ENCODE measurements at places on chromosomes 12 and 14.

DNA sequence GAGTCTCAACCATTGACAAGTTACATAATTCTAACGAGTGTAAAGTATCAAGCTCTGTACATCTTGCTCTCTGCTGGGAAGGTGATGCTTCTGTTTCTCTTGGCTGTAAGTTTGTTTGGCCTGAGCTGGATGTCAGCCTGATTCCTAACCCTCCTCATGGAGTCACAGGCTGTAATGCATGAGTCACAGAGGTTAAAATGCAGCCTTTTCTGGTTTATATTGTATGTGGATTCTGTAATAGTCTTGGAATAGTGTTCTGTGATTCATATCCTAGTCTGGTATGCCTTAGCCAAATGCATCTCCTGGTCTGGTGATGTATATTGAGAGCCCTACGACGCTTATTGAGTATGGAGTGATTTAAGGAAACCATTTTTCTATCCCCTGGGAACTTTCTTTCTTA is 104.5 kb upstream of the FRMD6 start:
- DNase-seq, result peak; percentile 89

DNA sequence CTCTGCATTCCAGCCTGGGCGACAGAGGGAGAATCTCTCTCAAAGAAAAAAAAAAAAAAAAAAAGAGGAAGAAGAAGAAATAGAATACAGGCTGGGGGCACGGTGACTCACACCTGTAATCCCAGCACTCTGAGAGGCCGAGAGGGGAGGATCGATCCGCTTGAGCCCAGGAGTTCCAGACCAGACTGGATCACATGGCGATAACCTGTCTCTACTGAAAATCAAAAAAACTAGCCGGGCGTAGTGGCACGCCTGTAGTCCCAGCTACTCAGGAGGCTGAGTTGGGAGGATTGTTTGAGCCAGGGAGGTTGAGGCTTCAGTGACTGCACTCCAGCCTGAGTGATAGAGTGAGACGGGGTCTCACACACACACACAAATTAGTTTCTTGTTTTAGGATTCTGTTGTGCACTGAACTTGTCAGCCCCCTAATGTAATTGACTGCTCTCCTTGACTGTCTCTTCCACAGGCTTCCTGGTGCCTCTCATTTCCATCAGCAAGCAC is 963 bp upstream of the TINF2 start:
- no peak for DNase-seq

DNA sequence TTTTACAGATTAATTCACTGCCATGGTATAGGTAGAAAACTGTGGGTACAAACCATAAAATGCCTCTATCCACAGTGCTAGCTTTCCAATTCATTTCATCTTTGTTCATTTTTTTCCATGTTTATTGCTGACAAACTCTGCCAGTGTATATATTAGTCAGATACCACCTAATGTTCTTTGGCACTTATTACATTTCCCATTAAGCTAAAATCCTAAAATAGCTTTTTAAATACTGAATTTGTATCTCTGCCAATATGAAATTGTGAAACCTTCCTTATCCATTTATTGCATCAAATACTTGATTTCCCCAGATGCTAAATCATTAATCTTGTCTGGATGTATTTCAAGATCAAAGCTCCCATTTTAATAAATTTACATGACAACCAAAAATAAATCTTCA is 150.1 kb upstream of the FSCB start:
- DNase-seq, result no peak

- DNase-seq, result no peak
These were observed 2.2 kb downstream of the NCKAP5L start for GRCh38 chr12:49825971-49826421.

- no peak for DNase-seq
These were observed 24.9 kb downstream of the TCP11L2 start for GRCh38 chr12:106327309-106327869.

DNA sequence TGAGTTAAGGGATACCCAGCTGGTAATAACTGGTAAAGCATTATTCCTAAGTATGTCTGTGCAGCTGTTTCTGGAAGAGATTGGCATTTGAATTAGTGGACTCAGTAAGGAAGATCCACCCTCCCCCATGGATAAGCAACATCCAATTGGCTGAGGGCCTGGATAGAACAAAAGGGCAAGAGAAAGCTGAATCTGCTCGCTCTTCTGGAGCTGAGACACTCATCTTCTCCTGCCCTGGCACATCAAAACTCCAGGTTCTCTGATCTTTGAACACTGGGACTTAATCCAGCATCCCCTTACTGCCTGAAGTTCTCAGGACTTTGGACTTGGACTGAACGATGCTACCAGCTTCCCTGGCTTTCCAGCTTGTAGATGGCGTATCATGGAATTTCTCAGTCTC is 63.1 kb upstream of the CNOT2 start:
- no peak for DNase-seq

GRCh38 chr14:86799244-86799647 is 1193.7 kb downstream of the GALC start:
- peak; percentile 71 for DNase-seq

GRCh38 chr14:64688031-64688430 is 16.2 kb upstream of the PLEKHG3 start:
- no peak for DNase-seq

- no peak for DNase-seq
These were observed 379.8 kb downstream of the DPF3 start for GRCh38 chr14:72513965-72514659.

DNA sequence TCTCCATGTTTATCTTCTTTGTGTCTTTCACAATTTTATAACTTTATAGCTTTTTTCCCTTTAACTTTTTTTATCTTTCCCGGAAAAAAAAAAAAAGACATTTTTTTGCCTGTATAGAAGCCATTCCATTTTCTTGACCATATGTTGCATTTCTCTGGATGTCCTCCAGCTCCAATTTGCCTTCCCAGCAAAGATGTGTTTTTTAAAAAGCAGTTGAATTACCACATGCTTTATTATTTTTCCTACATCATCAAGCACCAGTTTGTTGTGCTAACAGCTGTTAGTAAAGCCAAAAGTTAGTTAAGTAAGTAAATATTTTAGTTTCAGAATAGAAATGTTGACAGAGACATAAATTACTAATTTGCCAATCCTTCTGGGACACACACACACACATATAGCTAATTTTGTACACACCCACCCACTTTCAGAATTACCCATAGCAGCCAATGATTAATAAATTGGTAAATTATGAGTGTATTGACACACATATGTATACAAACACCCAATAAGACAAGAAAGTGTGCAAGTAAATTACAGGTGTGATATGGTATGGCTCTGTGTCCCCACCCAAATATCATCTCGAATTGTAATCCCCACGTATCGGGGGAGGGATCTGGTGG is 118.3 kb downstream of the SLC38A6 start:
- no peak for DNase-seq

Measured in epithelial cell of prostate (primary cell).